ENCODE measurements at places on chromosomes 13 and 19. TPM values are rescaled to one million over a fixed set of nuclear protein-coding genes. Genes with fewer than 3 reads are reported as not detected.

The CGB3 gene
- total RNA-seq = not detected

The CEACAM20 gene
- total RNA-seq = not detected

The RFXAP gene
- 1.8 TPM for total RNA-seq

The FAM83E gene
- under 0.01 TPM for total RNA-seq

The TNNI3 gene
- not detected for total RNA-seq

The ZNF580 gene
- 3.7 TPM for total RNA-seq

The TTC9B gene
- total RNA-seq = not detected

The BORA gene
- total RNA-seq = 7.7 TPM

The SHISA7 gene
- not detected for total RNA-seq

The NLRP4 gene
- not detected for total RNA-seq

The CADM4 gene
- total RNA-seq = 0.59 TPM

The PLPPR2 gene
- total RNA-seq = 9.6 TPM

The IRGC gene
- total RNA-seq = not detected

The VSIG10L gene
- total RNA-seq = 0.73 TPM

The GPR42 gene
- not detected for total RNA-seq

The NUP58 gene
- 69.0 TPM for total RNA-seq

The C19orf33 gene
- total RNA-seq = not detected

The CEACAM7 gene
- total RNA-seq = not detected

The CPAMD8 gene
- total RNA-seq = 0.73 TPM

The GZMM gene
- total RNA-seq = not detected

The TMEM238 gene
- total RNA-seq = not detected

The CGB5 gene
- not detected for total RNA-seq

The IRS2 gene
- 5.7 TPM for total RNA-seq

The TLE6 gene
- 0.73 TPM for total RNA-seq

The FAM216B gene
- total RNA-seq = not detected

The ITGBL1 gene
- 52.2 TPM for total RNA-seq

The SSBP4 gene
- 69.8 TPM for total RNA-seq

The PODNL1 gene
- 0.73 TPM for total RNA-seq

The LRRC8E gene
- total RNA-seq = 6.2 TPM

The ZNF578 gene
- total RNA-seq = 2.2 TPM

The SERPINE3 gene
- total RNA-seq = under 0.01 TPM

The ZNF728 gene
- total RNA-seq = 0.39 TPM

The KCNJ14 gene
- total RNA-seq = 0.59 TPM

The CABP5 gene
- not detected for total RNA-seq

The GRAMD1A gene
- 31.5 TPM for total RNA-seq

The CKAP2 gene
- 31.2 TPM for total RNA-seq
